ENCODE measurements at places on chromosomes 5 and 9.
A peak's percentile ranks its signal among the peaks of the same experiment; 100 is the strongest.

GRCh38 chr9:571066-571465 is 270.4 kb upstream of the DMRT1 start:
- DNase-seq, result no peak

GRCh38 chr9:96615411-96615810 is 4.2 kb downstream of the CDC14B start:
- no peak for DNase-seq

DNA sequence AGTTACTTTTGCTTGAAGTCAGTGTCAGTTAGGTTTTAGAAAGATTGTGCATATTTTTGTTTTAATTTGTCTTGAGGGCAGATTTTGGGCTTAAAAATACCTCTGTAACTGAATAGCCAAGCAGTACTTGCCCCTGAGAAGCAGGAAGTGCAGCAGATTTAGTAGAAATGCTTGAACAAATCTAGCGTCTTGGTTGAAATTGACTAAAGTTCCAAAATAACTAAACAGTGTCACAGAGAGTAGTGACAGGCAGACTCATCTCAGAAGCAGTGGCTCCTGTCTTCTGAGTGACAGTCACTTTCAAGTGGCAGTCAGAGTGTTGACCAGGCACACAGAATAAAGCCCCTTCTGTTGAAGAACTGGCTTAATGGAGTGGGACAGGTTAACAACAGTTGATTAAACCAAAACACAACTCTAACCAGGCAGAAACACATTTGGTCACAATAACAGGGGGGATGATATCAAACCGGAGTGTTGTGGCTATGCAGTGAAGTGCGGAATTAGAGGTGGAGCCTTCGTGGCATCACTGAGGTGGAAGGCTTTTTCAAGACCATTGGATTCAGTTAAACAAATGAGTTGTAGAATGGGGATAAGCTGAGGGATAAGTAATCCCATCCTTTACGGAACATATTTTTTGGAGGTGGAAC is 29.1 kb downstream of the TRIO start:
- DNase-seq, result no peak

GRCh38 chr9:74940600-74940999 is 12.1 kb downstream of the C9orf40 start:
- peak; percentile 31 for DNase-seq

GRCh38 chr9:14466429-14466818 is 152.5 kb upstream of the NFIB start:
- DNase-seq, result no peak

GRCh38 chr5:144236499-144236898 is 65.8 kb downstream of the KCTD16 start:
- no peak for DNase-seq

DNA sequence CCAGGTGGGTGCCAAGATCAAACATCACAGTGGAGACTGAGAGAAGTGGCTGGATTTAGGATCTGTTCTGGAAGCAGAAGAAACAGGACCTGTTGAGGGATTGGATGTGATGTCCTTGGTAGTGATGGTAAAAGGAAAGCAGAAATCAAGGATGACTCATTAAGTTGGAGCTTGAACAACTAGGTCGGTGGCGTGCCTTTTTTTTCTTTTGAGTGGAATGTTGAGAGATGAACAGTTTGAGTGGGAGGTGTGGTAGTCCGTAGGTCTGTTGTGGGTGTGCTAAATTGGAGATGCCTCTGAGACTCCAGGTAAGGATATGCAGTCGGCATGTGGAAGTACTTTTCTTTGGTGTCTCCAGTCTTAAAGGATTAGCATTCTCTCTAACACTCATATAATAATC is 92.1 kb upstream of the IL12B start:
- no peak for DNase-seq

- no peak for DNase-seq
These were observed 46.5 kb downstream of the ZNF474 start for GRCh38 chr5:122175852-122176251.

GRCh38 chr5:135145985-135146384 is 112.0 kb upstream of the PITX1 start:
- DNase-seq, result no peak

- no peak for DNase-seq
These were observed 25.0 kb downstream of the CCDC69 start for GRCh38 chr5:151198861-151199260.

DNA sequence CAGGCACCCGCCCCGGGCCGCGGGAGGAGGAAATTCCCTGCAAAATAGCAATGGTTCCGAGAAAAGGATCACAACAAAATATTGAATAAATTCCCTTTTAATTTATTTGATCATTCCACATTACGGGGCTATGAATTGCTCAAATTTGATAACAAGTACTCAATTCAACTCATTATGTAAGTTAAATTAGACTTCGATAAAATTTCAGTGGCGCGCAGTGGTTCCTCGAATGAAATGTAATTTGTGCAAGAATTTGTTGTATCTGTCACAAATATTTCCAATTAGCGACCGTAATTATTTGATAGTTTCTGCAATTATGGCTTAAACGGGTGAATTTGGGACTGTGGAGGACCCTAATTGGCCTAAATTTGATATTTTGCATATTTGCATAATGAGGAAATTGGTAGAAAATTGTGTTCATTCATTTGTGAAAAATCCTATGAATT is 76.0 kb upstream of the TBCA start:
- no peak for DNase-seq

DNA sequence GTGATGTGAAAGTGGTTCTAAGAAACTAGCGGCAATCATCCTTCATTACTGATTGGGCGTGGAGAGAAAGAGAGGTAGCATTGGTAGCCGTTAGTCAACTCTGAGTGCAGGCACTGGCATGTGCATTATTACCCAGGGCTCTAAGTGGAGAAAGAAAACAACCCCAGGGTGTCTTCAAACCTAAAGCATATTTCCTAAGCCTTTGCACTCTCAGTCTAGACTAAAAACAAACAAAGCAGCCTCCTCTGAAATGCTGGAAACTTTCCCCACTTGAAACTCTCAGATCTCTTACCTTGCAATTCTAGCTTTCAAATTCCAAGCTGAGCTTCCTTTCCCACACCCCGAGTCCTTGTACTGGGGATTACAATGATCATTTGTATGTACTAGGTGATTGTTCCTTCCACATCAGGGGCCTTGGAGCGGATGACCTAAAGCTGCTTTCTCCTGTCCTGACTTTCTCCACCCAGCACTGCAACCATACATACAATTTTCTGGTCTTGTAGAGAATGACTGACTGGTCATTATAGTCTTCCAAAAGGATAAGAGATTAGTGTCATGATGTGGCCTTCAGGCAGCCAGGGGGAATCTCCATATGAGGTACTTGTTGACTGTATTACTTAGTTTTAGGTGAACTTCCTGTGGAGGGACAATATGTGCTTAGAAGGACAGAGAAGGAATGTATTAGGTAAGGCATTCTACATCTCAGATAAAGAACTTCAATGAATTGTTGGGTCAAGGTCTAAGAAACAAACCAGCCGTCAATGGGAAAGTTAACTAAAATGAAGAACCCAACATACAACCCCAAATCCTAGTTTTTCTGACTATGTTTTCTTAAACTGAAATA is 98.3 kb upstream of the CDKN2B start:
- peak; percentile 88 for DNase-seq

Data from fibroblast of skin of scalp (primary cell).